ENCODE measurements at places on chromosomes 5 and 9.

DNA sequence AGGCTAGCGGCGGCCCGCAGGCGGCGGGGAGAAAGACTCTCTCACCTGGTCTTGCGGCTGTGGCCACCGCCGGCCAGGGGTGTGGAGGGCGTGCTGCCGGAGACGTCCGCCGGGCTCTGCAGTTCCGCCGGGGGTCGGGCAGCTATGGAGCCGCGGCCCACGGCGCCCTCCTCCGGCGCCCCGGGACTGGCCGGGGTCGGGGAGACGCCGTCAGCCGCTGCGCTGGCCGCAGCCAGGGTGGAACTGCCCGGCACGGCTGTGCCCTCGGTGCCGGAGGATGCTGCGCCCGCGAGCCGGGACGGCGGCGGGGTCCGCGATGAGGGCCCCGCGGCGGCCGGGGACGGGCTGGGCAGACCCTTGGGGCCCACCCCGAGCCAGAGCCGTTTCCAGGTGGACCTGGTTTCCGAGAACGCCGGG, 253 bp downstream of the SLC12A2 start:
- no peak for DNase-seq

DNA sequence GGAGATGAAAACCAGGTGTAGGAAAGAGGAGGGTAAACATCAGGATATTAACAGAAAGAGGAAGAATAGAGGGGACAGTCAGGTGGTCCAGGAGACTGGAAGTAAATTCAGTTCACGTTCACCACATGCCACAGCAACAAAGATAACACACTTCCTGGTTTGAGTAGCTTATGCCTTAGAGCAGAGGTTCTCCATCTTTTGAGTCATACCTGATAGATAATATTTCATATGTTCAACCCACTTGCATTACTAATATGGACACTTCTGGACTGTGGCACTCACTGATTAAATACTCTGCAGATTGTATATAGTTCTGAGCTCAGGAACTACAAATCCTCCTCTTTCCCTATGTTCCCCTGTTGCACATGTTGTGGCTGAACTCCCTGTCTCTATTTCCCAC, 179.9 kb upstream of the NR3C1 start:
- no peak for DNase-seq

DNA sequence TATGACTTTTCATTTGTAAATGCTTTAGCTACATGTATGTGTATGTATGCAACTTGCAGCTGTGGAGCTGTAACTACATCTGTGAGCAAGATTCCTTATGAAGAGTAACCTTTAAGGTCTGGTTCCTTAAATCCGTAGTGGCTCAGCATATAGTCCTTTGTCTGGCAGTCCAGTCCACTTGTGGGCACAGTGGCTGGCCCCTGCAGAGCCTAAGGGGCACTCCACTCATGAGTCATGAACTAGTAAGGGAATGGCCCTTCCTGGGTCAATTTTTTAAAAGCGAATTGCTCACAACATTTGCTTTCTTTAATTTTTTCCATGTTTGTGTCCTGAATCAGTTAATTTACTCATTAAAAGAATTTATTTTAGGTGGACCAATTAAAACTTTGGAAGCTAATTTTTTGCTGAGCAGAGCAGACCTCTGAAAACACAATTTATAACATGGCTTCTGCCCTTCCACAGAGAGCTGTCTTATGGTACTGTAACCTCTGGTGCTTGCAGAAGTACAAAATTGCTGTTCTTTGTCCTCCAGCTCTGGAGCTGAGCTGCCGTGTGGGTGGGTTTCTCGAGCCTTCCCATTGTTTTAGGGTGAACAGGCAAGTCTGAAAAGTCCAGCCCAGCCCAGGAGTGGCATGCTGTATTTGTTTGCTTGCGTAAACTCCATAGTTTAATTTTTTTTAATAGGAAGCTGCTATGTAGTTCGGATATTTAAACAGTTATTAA, 110.1 kb downstream of the MVB12B start:
- peak; percentile 45 for DNase-seq

GRCh38 chr5:117888688-117889087, 1099.7 kb downstream of the DTWD2 start:
- no peak for DNase-seq

DNA sequence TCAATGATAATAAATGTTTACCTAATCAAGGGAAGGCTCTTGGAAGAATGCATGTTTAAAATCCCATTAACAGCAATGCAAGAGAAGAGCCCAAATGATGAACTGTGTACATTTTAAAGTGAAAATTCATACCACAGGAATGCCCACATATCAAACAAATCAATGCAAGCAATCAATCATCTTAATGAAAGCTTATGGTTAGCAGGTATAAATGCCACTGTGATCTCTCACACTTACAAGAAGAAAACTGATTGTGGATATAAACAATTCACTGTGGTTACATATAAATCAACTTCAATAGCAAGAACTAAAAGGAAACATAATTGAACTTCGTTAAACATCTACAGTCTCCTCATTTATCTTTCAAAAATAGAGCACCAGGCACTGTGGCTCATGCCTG, 161.0 kb upstream of the RORB start:
- no peak for DNase-seq

GRCh38 chr9:37715991-37716505, 37.6 kb upstream of the TRMT10B start:
- DNase-seq, result no peak

DNA sequence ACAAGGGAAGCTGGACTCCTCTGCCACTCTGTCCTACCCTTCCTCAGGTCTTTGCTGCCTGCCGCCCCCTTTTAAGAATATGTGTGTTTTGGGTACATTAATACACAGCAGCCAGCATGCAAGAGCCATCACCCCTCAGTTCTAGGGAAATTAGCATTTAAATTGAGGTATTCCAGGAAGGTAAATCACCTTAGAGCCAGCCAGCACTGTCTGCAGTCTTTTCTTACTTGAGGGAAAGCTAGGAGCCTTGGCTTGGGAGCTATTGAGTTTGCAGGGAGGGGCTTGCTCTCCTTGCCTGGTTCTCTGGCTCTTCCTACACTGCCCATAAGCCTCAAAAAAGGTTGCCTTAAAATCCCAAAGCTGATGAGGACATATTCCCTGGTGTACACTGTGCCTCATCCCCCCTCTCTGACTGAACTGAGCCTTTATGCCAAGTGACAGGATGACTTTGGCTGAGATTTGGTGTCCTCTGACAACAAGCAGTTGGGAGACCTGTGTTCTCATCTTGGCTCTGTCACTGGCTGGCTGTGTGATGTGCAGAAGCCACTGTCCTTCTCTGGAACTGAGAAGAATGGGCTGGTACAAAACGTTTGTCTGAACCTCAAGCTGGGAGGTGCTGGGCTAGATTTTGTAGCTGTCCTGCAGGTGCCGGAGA, 54.1 kb downstream of the TRIM32 start:
- no peak for DNase-seq

DNA sequence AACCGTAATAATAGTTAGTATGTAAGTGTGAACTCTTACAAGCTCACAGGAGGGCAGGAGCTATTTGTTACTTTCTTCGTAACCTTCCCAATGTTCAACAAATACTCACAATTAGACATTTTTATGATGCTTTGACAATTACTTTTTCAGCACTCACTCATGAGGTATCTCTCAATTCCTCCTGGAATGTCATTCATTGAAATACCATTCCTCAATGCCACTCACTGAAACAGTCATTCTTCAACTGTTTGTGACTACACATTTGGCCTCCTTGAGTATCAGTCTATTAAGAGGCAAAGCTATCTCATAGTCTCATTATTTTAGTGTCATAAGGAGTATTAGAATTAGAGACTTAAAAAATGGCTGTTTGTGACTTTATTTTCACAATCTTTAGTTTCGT, 734.1 kb upstream of the DMAC1 start:
- no peak for DNase-seq

DNA sequence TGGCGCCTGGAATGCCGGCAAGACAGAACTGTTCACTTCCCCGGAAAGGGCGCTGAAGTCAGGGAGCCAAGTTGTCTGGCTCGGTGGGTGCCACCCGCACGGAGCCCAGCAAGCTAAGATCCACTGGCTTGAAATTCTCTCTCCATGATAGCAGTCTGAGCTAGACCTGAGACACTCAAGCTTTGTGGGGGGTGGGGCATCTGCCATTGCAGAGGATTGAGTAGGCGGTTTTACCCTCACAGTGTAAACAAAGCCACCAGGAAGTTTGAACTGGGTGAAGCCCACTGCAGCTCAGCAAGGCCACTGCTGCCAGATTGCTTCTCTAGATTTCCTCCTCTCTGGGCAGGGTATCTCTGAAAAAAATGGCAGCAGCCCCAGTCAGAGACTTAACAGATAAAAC, 277.4 kb downstream of the SLCO4C1 start:
- no peak for DNase-seq

- no peak for DNase-seq
Measured at GRCh38 chr9:17140418-17140817, 5.6 kb downstream of the CNTLN start.

DNA sequence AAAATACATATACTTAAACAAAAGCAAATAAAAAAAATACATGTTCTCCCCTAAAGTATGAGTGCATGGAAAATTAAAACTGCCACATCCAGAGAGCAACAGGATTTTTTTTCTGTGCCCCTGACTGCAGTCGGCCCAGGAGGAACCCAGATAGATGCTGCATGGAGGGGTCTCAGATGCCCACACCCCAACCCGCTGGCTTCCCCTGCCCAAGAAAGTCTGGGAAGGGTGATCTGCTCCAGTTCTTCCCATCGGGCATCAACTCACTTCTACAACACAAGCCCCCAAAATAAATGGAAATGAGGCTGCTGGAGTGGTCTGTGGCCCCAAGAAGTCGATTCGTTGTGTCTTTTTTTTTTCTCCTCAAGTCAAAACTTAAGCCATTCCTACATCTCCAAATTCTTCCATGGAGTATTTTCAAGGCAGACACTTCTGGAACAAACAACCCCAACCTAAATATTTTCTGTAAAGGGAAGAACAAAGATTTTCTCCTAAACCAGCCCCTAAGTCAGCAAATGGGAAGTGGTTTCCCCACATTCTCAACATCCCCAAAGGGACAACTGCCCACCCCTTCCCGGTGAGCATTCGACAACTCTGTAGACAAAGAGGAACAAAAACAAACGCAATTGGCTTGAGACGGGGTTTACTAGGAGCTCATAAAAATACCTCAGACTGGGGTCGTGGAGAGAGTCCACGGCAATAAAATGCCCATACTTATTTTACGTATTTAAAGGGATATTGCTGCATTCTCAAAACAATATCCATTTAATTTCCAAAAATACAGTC, 46.7 kb downstream of the ROR2 start:
- DNase-seq, result no peak

DNA sequence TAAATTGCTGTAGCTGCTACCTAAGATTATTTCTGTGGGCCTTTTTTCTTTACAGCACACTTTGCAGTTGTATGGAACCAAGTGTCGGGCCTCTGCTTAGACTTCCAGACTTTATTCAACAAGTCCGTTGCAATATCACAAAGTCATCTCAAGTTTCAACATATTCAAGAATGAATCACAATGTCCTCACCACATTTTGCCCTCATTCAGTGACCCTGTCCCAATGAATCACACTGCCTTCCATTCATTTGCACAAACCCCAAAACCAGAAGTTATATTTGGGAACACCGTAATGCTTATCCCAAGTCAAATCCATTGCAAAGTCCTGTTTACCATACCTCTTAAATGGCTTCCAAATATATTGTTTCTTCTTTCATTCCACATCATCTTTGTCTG, 439.6 kb downstream of the CSNK1G3 start:
- peak; percentile 4 for DNase-seq

DNA sequence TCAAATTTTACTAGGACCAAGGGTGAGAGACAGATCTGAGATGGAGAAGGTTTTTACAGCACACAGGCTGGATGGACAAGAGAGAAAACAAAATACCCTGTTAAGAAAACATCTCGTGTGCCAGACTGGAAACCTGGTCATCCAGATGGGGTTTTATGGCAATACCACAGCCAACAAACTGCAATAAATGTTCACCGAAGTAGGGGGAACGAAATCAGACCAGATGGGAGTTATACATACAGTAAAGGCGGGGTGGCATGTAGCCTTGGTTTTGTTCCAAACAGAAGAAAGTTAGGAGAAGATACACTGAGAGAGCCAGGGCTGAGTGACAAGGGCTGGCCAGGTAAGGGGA, 63.3 kb downstream of the DCP2 start:
- DNase-seq, result no peak

DNA sequence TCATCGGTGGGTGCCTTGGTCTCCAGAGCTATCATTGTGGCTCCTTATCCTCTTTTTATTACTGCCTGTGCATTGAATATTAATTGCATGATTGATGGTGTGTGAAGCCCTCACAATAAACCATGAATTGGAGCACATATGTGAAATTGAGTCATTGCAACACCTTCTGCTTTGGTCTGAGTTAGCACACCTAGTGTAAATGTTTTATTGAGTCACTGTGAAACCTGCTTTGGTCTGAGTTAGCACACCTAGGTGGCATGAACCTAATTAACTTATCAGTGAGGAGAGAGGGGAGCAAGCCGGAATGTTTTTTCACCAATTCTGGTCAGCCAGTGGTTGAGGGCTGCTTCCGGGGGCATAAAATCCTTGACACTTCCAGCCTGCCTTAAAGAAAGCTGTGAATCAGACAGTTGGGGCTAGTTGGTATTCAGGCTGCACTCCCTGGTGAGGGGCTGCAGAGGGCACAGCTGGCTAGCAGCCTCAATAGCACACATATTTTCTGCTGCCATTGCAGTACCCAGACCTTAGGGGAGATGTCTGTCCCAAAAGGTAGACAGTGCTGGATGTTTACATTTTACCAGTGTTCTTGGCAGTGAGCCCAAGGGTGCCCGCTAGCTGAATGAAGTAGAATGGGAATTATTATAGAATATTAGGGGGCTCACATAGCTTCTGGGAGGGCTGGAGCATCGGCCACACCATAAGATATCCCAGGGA, 76.5 kb upstream of the GOLM1 start:
- no peak for DNase-seq

- no peak for DNase-seq
Measured at GRCh38 chr5:9288234-9288633, 257.6 kb downstream of the SEMA5A start.

GRCh38 chr5:37565062-37565670, 186.0 kb downstream of the WDR70 start:
- no peak for DNase-seq

DNA sequence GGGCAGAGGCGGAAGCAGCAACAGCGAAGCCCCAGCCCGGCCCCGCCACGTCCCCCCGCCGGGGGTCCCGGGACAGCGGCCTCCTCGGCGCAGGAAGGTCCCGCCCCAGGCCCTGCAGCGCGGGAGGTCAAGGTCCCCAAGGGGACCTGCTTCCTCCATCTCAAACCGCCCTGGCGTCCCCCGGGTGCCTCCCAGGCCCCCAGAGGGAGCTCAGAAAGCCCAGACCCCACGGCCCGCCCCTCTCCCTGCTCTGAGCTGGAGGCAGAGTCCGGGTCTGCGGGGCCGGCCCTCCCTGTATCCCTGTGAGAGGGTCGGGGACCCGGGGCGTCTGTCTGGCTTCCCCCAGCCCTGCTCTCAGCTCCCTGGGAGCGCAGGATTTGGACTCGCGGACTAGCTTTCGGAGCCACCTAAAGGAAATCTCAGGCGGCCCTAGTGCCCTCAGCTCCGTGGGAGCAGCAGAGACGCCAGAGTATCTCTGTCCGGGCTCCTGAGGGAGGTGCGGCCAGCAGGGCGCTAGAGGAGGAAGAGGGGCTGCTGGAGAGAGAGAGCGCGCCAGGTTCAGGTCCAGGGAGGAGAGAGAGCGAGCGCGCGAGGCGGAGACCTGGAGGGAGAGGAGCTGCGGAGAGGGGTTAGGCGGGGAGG, 30.7 kb downstream of the EXOC3 start:
- DNase-seq, result no peak

All from COLO829 (cell line).